ENCODE measurements at places on chromosomes 7 and 10.

- no peak for DNase-seq
Measured at GRCh38 chr10:88379575-88379974, 203.5 kb downstream of the RNLS start.

DNA sequence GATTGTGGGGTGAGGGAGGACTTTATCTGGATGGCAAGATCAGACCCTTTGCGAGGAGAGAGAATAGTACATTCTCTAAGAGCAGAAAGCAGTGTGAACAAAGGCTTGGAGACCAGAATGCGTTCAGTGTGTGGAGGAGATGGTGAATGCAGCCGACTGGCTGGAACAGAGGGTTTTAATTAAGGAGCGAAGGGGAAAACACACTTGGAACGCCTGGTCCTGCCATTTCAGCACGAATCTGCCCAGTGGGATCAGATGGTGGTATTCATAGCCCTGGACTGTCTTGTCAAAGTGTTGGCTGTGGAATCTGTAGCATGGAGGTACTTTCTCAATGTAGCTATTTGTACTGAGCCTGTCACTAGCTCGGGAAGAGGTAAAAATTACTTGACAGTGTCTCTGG is 260.9 kb downstream of the SLC25A13 start:
- DNase-seq = no peak

GRCh38 chr10:11907914-11908313 is 84.8 kb downstream of the PROSER2 start:
- no peak for DNase-seq

GRCh38 chr10:59678884-59679301 is 30.8 kb downstream of the SLC16A9 start:
- DNase-seq = no peak

DNA sequence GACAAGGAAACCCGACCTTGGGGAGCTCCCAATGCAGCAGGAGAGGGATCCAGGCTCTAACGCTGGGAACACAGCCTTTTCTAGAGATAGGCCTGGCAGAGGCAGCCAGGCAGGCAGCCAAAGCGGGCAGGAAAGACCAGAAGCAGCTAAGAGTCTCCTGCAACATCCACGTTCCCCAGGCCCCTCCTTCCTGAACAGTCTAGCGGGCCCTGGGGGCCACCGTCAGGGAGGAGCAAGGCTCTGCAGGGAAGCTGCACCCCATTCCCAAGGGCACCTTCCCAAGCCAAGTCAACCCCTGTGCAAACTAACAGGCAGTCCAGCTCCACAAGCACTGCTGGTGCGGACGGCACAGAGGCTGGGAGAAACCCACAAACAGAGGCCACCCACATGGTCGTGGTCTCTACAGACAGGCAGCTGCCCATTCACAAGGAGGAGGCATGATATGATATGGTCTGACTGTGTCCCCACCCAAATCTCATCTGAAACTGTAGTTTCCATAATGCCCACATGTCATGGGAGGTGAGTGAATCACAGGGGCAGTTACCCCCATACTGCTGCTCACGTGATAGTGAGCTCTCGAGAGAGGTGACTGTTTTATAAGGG is 115.7 kb downstream of the MAD1L1 start:
- no peak for DNase-seq
